HCT116 (cell line): ENCODE measurements at places on chromosomes 11 and 22. TPM values are rescaled to one million over a fixed set of nuclear protein-coding genes. Genes with fewer than 3 reads are reported as not detected.

DNA sequence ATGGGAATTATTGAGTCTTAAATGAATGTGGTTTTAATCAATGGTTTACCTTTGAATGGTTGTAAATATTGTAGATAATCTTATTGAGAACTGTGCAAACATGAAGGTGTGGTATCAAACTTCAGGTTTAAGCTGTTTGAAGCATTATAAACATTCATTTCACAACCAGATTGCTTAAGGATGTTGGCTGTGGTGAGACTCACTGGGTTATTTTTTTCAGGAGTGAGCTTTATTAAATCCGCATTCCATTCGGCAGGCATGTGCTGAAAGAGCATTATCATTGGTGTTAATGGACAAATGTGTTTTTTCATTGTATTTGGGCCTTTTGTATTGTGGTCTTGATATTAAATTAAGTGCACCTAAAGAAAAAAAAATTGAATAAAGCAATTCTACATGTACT is 9.7 kb downstream of the MMP3 start:
- DNase-seq = no peak

- DNase-seq = no peak
Observed at GRCh38 chr11:44889266-44889665, 61.4 kb downstream of the TP53I11 start.

- DNase-seq = no peak
Observed at GRCh38 chr22:28907311-28908008, 24.1 kb downstream of the ZNRF3 start.

DNA sequence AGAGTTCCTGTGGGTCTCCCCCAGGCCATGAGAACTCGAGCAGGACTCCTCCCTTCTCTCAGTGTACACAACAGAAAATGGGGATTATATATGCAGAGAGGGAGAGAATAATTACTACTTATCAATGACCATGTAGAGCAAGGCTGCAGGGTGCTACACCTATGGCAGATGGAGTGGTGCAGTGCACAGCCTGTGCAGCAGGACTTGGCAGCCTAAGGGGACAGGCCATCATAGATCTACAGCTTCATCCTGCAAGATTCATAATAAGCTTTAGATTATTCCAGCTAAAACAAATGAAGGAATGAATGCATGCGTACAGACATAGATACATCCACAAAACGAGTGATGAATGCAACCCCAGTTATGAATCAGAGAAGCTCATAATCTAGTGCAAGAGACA is 8.4 kb upstream of the TP53I11 start:
- no peak for DNase-seq

GRCh38 chr11:58958500-58958899 is 19.2 kb downstream of the GLYATL1 start:
- DNase-seq = peak; percentile 12

GRCh38 chr11:61860054-61860903 is 31.1 kb downstream of the FADS3 start:
- DNase-seq = peak; percentile 43

DNA sequence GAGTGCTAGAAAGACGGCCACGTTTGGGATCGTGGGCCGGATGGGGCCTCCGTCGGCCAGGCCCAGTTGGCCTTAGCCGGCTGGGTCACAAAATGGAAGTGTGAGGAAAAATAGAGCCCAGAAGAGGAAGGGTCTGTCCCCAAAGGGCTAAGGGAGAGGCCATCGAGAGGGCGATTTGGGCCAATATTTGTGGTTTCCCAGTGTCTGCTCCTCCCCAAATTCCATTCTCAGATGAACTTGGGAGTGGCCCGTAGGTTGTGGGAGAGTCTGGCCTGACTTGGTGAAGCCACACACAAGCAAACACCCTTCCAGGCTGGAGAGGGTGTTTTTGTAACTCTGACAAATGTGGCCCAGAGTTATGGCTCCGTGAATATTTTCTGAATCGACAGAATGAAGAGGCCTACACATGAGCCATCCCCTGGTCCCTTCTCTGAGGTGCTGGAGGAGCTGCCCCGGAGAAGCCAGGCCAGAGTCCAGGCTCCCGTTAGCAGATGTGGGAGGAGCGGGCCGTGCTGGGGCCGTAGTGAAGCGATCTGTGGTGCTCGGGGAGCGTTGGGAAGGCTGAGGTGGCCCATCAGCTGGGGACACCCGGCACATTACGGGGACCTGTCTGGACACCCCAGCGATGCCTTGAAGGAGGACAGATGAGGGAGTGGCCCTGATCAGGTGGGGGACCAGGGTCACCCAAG is 73.5 kb upstream of the PPARA start:
- no peak for DNase-seq

DNA sequence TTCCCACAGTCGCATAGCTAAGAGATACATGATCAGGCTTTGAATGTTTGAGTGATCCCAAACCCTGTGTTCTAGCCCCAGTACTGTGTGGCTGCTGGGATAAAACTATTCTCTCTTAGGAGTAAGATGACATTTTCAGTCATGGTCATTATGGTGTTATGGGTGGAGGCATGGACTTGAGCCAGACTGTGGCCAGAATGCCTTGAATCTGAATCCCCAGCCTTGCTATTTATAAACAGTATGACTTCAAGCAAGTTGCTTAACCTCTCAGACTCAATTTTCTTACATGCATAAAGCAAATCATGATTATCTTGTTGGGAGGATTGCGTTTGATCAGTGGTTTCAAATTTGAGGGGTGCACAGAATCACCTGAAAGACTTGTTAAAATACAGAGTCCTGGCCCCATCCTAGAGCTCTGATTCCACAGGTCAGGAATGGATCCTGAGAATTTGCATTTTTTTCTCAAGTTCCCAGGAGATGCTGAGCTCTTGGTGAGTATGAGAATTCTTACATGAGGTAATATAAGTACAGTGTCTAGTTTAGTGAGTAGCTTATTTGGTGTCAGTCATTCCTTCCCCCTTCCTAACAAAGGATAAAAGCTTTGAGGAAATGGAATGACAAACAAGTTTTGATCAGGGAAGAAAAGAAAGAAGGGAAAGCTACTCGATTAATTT is 571.7 kb downstream of the METTL15 start:
- no peak for DNase-seq

DNA sequence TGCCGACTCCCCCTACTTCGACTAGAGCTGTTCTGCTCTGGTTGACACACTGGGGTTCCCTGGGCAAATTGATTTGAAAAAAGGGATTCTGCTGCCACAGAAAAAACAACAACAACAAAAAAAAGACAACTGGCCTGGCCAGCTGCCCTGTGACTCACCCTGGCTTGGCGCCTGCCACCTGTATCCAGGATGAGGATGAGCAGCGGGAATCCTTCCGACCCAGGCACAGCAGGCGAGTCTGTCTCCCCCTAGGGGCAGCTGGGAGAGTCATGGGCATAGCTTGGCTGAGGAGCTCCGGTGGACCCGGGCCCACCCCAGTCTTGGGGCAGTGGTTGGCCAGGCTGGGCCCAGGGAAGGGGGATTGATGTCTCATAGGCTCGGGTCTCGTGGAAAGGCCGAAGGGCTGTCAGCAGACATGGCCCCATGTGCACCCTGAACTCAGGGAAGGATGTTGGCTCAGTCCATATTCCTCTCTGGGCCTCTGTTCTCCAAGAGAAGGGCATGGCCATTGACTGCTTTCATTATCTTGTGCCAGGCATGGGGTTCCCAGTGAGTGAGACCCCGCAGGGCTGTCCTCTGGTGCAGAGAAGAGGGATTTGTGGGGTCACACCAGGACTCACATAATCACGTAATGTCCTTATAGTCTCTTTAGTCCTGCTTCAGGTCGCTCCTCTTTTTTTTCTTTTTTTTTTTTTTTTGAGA is 10.4 kb upstream of the SUN2 start:
- peak; percentile 79 for DNase-seq

DNA sequence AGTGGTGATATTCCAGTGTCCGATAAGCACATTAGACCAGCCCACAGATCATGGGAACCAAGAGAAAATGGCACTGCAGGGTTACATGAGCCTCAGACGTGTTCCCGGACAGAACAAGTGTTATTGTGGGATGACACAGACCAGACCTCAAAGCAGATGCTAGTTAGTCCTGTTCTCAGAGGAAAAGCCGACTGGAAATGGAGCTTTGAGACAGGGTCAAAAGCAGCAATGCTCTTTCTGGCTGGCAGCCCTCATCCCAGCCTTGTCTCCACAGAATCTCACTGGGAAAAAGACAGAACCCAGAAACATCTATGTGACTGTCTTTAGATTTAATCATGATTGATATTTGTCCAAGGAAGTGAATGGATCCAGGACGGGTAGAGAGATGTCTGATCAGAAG is 506.8 kb downstream of the INSC start:
- no peak for DNase-seq

DNA sequence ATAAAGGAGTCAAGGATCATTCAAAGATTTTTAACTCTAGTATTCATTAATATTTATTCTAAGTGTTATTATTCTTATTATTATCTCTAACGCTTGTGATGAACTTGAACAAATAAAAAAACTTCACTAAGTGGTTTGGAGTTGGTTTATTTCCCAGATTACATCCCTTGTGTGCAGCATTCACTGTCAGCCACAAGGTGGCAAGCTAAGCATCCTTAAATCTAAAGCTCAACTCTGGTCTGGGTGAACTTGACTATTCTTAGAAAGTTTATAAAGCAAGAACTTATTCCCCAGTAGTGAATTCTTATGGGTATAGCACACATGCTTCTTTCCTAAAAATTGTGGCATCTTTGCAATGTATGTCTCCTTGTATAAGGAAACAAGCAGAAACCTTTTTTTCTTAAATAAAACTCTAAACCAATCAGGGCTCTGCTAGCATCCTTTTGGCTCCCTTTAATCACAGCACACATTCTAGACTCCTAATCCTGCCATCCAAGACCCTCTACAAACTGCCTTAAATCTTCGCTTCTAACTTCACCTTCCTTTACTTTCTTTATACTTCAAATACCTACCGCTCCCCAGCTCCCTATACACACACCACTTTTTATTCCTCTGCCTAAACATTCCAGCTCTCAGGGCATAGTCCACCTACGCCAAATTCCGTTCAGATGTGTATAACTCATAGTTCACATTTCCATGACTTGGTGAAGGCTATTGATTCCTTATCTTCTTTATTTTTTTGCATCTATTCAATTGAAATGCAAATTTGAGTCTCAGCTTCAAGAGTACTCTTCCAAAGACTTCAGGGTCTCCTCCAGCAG is 1068.8 kb downstream of the DLG2 start:
- DNase-seq = peak; percentile 18

DNA sequence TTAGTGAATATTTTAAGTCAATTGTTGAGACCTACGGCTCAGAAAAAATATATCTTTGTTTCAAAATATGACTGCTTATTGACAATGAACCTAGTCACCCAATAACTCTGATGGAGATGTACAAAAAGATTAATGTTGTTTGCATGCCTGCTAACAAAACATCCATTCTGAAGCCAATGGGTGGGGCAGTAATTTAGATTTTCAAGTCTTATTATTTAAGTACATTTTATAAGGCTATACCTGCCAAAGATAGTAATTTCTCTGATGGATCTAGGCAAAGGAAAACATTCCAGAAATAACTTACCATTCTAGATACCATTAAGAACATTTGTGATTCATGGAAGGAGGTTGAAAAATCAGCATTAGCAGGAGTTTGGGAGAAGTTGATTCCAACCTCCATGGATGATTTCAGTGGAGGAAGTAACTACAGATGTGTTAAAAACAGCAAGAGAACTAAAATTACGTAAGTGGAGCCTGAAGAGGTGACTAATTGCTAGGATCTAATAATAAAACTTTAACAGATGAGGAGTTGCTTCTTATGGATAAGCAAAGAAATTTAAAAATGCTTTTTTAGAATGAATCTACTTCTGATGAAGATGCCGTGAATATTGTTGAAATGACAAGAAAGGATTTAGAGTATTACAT is 26.4 kb upstream of the OR8D2 start:
- no peak for DNase-seq

DNA sequence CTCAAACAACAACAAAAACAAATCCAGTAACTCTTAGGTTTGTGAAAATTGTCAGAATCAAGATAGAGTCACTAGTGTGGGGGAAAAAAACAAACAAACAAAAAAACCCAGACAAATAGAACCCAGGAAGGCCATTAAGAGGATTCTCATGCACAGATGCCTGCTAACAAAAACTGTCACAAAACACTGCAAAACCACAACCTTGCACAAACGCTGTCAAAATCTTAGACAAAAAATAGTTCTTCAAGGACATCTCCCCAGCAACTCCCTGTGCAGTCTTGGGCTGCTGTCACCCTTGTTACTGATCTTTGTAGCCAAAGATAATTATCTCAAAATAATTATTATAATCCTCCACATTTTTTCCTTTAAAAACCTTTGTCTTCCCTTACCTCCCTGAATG is 4.6 kb upstream of the ZBED5 start:
- DNase-seq = no peak

DNA sequence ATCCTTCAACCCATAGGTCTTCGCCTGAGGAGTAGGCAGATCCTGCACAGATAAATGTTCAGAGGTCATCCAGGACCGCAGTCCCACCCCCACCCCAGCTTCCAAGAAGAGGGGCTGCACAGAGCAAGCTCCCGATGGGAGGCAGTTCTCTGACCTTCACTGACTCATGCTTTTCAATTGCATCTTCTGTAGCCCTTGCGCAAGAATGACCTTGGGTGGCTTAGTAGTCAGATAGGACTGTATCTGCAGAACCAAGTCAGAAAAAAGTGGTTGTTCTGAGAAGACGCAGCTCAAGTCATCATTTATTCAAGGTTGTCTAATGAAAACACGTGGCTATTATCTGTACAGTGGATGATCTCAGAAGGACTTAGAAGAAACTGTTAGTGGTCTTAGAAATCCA is 16.4 kb upstream of the GRAMD1B start:
- DNase-seq = no peak

DNA sequence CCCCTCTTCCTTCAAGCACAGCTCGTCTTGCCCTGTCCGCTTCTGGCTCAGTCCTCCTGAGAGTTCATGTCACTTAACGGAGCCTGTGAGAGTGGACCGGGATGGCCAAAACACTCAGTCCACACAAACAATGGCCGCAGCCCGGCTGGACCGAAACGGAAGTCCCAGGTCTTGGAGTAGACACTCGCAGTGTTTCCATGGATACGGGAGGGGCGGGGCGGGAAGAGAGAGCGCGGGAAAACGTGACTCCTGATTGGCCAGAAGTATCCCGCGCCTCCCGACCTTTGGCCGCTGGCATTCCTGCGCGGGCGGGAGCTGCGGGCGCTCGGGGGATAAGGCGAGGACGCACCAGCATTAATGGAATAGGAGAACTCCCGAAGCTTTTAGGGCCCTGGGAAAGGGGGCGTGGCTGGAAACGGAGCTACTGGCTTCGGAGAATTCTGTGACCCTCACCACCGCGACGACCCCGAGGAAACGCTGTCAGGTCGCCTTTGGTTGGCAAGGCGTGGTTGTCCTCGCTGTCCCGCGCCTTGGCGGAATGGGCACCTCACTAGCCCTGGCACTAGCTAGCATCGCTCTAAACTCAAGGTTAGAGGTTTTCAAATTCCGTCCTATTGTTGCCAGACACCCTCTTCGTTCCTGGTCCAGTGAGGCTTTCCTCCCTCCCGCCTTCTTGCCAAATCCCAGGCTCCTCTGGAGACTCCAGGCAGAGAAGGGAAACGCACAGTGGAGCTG is at the start of the genes NLRP14 and ZNF214:
NLRP14 (plus strand) TSS at position 297 of the 735 bp plus-strand sequence. CDS start 18,108 bp downstream, outside the sequence.
ZNF214 (minus strand) TSS at position 164 of the 735 bp plus-strand sequence. CDS start 17,511 bp downstream, outside the sequence.
- peak; percentile 75 for DNase-seq

- no peak for DNase-seq
Observed at GRCh38 chr11:79486242-79486984, 45.6 kb upstream of the TENM4 start.

The MYH9 gene
- total RNA-seq = 258 TPM

The KRTAP5-9 gene
- total RNA-seq = 0.27 TPM

The TTC28 gene
- 0.12 TPM for total RNA-seq

The MAPK12 gene
- 86.7 TPM for total RNA-seq

The CHCHD10 gene
- 279 TPM for total RNA-seq

The ANO5 gene
- 1.1 TPM for total RNA-seq

The KDM4E gene
- not detected for total RNA-seq

The CD81 gene
- total RNA-seq = 296 TPM

The SLCO2B1 gene
- total RNA-seq = 0.81 TPM

The SLC7A4 gene
- not detected for total RNA-seq
